HS-27A (cell line): ENCODE measurements at places on chromosomes 6 and 20.

- DNase-seq: no peak
Observed at GRCh38 chr6:137975188-137975940, 108.3 kb downstream of the TNFAIP3 start.

GRCh38 chr6:45417436-45417835 lies 39.7 kb upstream of the SUPT3H start:
- no peak for DNase-seq

GRCh38 chr6:13573669-13574110 lies 711 bp upstream of the SIRT5 start:
- DNase-seq: no peak

GRCh38 chr6:107644513-107644912 lies 154.6 kb downstream of the SOBP start:
- no peak for DNase-seq

DNA sequence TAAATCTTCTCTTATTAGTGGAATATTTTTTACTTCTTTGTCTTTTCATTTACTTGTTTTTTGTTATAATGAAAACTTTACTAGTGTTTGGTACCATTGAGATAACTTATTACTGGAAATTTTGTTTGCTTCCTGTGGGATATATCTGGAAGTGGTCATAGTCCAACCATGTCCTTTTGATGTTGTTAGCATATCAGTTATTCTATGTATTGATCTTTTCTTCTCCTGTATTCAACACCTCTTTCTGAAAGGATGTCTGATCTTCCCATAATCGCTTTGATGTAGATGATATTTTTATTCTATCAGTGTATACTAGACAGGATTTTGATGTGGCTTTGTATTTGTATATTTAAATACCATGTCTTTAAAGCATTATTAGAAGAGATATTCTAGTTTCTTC lies 17.0 kb downstream of the ZNF451 start:
- no peak for DNase-seq

DNA sequence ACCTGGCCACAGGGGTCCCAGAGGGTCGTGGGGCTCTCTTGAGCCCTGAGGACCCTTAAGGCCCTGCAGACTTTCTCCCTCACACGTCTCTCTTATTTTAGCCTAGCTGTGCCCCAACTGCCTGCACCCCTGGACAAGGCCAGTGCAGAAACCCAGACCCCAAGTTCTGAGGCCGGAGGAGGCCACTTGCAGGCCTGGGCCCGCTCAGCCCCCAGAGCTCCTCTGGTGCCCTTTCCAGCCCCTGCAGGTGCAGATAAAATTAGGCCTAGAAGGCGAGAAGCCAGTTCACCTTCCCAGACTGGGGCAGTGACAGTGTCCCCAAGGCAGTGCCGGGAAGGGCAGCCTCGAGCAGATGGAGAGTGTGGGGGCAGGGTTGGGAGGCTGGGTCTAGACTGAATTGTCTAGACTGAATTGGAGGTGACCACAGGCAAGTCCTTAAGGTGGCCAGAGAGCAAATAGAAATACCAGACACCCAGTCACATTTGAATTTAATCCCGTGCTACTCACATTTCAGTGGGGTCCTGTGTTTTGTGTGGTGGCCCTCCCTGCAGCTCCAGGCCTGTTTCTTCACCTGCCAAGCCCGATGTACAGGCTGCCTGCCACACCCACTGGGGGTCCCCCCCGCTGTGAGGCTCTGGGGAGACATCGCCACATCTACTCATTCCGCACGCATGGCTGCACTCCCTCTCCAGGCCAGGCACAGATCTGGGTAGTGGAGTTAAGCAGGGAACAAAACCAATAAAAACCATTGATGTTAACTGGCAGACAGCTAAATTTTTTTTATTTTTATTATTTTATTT lies 8.6 kb upstream of the IP6K3 start:
- no peak for DNase-seq

DNA sequence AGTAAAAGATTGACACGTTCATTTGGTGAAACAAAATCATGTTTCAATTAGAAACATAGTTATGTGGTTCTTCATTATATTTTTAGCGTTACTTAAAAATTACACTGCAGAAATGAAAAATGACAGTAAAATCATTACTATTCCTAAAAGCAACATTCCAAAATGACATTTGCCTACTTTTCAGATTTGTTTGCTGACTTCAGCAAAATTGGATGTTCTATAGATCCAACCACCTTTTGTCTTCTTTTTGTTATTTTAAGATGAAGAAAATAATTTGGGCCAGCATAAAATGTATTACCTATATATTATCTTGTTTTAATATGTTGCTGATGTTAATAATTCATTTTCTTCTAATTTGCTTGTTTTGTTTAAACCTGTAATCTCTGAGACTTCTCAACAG lies 30.5 kb downstream of the STXBP5 start:
- DNase-seq: no peak

GRCh38 chr6:113809826-113810225 lies 47.3 kb upstream of the MARCKS start:
- DNase-seq: no peak

GRCh38 chr20:62391165-62392076 lies 4.5 kb downstream of the RPS21 start:
- DNase-seq: no peak

- no peak for DNase-seq
Observed at GRCh38 chr6:129577691-129578090, 132.3 kb downstream of the ARHGAP18 start.

GRCh38 chr6:88655586-88655985 lies 307.8 kb downstream of the RNGTT start:
- no peak for DNase-seq

- DNase-seq: no peak
Observed at GRCh38 chr20:14178952-14179351, 158.5 kb downstream of the FLRT3 start.

DNA sequence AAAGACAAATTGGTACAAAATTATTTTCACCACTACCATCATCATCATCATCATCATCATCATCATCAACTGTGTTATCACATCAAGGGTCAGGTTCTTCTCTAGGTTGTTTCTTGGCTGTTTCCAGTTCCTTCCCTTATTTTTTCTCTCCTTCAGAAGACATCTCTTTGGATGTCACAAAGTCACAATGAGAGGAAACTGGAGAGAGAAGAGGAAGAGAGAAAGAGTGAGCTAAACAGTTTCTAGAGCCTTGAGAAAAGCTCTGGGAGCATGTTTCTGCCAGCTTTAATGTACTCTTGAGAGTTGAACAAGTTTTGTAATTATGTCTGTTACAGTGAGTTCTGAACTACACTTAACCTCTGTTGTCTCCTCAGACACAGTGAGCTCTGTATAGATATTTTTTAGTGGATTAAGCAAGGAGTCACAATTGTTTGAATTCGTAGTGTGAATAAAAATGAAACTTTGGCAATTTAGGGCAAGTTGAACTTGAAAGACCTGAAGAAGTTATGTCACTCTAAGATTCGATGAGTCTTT lies 123.0 kb upstream of the AKIRIN2 start:
- DNase-seq: no peak

- DNase-seq: no peak
Observed at GRCh38 chr6:66496659-66497058, 789.6 kb upstream of the EYS start.

- no peak for DNase-seq
Observed at GRCh38 chr20:20466341-20466879, 98.5 kb downstream of the INSM1 start.

DNA sequence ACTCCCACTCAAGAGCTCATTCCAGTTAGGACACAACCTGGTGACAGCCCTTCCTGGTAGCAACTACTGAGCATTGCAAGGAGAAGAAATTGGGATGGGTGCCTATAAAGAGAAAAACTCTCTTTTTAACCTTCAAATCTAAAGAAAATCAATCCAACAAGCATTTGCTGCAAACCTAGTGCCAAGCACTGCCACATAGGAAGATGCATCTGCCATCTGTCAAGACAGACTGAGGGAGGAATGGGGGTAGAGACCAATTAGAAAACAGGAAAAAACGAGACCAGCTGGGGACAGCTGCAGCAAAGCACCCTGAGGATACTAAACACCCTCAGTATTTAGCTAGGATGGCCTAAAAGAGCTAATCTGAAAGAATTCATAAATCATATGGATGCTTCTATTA lies 27.9 kb downstream of the HLA-DMB start:
- DNase-seq: no peak

- DNase-seq: no peak
Observed at GRCh38 chr20:43960231-43960630, 45.6 kb downstream of the TOX2 start.

DNA sequence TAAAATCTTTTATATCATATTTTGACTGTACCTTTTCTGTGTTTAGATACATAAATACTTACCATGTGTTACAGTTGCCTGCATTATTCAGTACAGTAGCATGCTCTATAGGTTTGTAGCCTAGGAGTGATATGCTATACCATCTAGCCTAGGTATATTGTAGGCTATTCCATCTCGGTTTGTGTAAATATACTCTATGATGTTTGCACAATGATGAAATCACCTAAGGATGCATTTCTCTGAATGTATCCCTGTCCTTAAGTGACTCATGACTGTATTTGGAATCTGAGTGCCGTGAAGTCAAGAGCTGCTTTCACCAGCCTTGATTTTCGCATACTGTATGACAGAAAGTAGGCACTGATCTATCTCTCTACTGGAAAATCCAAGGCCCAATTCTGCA lies 129.9 kb downstream of the UTRN start:
- no peak for DNase-seq

GRCh38 chr20:9359561-9360308 lies 154.7 kb upstream of the LAMP5 start:
- DNase-seq: no peak

DNA sequence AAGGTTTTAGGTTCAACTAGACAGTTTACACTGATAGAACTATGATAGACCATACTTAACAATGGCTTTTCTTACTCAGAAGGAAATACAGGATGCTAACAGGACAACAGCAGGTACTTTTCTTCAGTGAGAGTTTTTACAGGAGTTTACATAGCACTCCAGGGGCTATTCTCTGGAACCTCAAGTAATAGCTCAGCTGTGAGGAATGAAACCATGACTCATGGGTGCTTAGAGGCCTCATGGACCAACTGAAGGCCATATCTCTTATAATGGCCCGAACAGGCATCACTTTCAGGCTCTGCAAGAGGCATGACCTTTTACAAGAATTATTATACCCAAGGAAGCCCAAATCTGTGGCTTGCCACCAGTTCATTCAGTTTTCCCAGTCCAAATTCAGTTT lies 31.8 kb downstream of the TREML1 start:
- DNase-seq: no peak
